ENCODE measurements at places on chromosomes 7 and 10. TPM values are rescaled to one million over a fixed set of nuclear protein-coding genes. Genes with fewer than 3 reads are reported as not detected.

The TFR2 gene
- 36.9 TPM for total RNA-seq

The ASAH2 gene
- total RNA-seq = 8.9 TPM

The UTF1 gene
- not detected for total RNA-seq

The AKR1D1 gene
- total RNA-seq = 37.0 TPM

The GHITM gene
- total RNA-seq = 345 TPM

The PDE6C gene
- total RNA-seq = 0.64 TPM

The PANK1 gene
- 46.5 TPM for total RNA-seq

The CYP26C1 gene
- total RNA-seq = 0.02 TPM

GRCh38 chr7:96167424-96167823 lies 154.5 kb downstream of the SLC25A13 start:
- H3K27me3 ChIP-seq = no peaks in the 10 kb centered on the region
- H3K36me3 ChIP-seq = peaks cover 11% of the 10 kb centered on the region
- H3K4me1 ChIP-seq = no peaks in the 10 kb centered on the region

GRCh38 chr7:116339564-116339963 lies 129.2 kb downstream of the TES start:
- no peak overlapping the region for H3K27ac ChIP-seq
- no peaks in the 10 kb centered on the region for H3K36me3 ChIP-seq
- H3K4me1 ChIP-seq = peaks cover 11% of the 10 kb centered on the region
- no peaks in the 10 kb centered on the region for H3K27me3 ChIP-seq

DNA sequence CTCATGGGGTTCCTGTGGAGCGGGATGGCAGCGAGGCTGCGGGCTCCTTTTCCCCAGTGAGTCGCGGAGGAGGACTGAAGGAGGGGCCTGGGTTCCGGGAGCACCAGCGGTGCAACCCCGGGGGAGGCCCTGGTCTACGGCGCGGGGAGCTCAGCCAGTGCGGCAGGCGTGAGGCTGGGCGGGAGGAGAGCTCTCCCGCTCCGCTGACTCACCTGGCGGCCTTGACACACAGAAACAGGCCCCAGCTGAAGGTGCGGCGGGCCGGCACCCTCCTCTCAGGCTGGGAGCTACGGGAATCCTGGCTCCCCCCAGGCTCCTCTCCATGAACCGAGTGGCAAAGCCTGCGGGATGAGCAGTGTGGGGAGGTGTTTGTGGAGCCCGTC lies 6.8 kb upstream of the NOM1 start:
- H3K4me1 ChIP-seq = peaks cover 28% of the 10 kb centered on the region
- no peaks in the 10 kb centered on the region for H3K36me3 ChIP-seq
- DNase-seq = no peak
- H3K27me3 ChIP-seq = peaks cover 29% of the 10 kb centered on the region

DNA sequence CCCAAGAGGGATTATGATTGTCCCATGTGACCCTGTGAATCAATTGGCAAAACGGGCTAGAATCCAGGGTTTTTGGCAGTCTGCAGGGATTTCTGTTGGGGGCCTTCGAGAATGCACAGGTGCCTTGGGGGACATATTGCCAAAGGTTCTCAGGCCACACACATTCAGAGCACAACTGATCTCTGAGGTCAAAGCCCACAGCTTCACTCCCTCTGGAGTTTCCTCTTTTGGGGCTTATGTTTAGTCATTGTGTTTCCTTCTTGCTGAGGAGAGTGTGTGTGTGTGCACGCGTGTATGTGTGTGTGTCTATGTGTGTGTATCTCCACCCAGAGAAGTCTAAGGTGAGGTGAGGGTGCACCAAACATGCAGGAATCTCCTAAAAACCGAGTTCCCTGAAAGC lies 8.8 kb downstream of the PPIF start:
- H3K4me1 ChIP-seq = peaks cover 53% of the 10 kb centered on the region
- DNase-seq = no peak
- no peaks in the 10 kb centered on the region for H3K27me3 ChIP-seq
- H3K36me3 ChIP-seq = peaks cover 53% of the 10 kb centered on the region
- H3K4me3 ChIP-seq = no peak overlapping the region

DNA sequence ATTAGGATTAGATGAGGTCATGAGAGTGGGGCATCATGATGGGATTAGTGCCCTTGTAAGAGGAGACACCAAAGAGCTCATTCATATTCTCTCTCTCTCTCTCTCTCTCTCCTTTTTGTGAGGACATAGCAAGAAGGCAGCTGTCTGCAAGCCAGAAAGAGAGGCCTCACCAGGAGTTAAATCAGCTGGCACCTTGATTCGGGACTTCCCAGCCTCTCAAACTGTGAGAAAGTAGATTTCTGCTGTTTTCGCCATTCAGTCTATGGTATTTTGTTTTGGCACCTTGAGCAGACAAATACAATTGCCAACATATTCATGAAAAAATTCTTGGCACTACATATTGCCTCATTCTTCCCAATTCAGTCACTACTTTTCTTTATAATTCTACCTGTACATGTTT lies 20.6 kb upstream of the ATAD1 start:
- peaks cover 21% of the 10 kb centered on the region for H3K4me1 ChIP-seq
- no peak for DNase-seq
- no peak overlapping the region for H3K4me3 ChIP-seq
- H3K36me3 ChIP-seq = no peaks in the 10 kb centered on the region
- H3K27me3 ChIP-seq = no peaks in the 10 kb centered on the region
- no peak overlapping the region for H3K27ac ChIP-seq

- H3K27ac ChIP-seq = no peak overlapping the region
- H3K4me1 ChIP-seq = no peaks in the 10 kb centered on the region
- no peak overlapping the region for H3K4me3 ChIP-seq
- no peaks in the 10 kb centered on the region for H3K36me3 ChIP-seq
- no peak for DNase-seq
Measured at GRCh38 chr10:18472977-18473376, 178.4 kb downstream of the NSUN6 start.

DNA sequence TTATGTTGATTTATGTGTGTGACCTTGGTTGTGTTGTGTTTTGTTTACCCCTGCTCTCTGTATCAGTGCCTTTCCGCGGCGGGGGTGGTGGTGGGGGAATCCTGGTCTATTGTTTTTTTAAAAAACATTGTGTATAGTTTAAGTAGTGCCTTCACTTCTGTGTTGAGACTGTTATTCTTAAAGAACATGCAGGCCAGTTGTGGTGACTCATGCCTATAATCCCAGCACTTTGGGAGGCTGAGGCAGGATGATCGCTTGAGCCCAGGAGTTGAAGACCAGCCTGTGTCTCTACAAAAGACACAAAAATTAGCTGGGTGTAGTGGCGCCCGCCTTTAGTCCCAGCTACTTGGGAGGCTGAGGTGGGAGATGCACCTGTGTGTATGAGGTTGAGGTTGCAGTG lies 429.0 kb upstream of the LRGUK start:
- no peaks in the 10 kb centered on the region for H3K36me3 ChIP-seq
- no peak for DNase-seq
- no peak overlapping the region for H3K4me3 ChIP-seq
- H3K27ac ChIP-seq = no peak overlapping the region
- H3K27me3 ChIP-seq = no peaks in the 10 kb centered on the region

DNA sequence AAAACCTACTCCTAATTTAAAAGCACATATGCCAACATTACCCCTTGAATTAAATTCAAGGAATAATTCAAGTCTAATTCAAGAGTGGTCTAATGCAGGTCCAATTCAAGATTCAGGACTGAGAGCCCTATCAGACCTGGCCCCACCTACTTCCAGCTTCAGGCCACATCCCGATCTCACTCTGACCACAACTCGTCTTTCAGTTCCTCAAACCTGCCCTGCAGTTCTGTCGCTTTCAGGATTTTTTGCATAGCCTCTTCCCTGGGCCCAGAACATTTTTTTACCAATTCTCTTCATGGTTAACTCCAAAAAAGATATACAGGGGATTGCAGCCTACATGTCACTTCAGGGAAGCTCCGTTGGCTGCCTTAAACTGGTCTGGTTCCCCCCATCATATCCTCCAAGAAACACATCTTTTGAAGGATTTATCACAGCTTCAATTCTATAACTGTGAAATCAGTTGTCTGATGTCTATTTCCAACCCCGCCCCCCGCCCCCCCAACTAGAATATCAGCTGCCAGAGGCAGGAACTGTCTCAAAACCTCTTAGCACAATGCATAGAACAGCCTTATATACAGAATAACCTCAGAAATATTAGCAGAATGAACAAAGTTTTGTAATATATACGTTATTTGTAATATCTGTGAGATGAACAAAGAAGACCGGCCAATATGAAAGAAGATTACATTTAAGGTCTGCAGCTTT lies 20.8 kb downstream of the CCDC6 start:
- H3K4me1 ChIP-seq = peaks cover 9% of the 10 kb centered on the region
- H3K4me3 ChIP-seq = no peak overlapping the region
- no peak overlapping the region for H3K27ac ChIP-seq

DNA sequence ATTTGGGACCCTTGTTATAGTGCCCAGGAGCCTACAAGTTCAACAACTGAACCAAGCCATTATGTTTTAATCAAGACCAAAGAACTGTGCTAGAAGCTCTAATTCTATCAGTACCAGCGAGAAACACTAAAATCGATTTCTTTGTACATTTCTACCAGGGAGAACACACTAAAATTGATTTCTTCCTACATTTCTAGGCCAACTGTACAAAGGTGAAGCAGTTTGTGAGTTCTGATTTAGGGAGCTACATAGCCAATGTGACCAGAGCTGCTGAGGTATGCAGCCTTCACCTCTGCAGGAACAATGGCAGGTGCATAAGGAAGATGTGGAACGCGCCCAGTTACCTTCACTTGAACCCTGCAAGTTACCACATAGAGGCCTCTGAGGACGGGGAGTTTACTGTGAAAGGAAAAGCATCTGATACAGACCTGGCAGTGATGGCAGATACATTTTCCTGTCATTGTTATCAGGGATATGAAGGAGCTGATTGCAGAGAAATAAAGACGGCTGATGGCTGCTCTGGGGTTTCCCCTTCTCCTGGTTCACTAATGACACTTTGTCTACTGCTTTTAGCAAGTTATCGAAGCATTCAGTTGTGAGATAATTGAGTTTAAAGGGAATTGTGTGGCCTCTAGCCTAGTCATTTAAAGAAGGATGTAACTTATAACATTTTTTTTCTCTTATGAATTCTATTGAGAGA lies 31.7 kb downstream of the HYAL4 start:
- no peaks in the 10 kb centered on the region for H3K4me1 ChIP-seq
- no peaks in the 10 kb centered on the region for H3K27me3 ChIP-seq
- no peaks in the 10 kb centered on the region for H3K36me3 ChIP-seq
- H3K27ac ChIP-seq = no peak overlapping the region
- no peak for DNase-seq
- H3K4me3 ChIP-seq = no peak overlapping the region

GRCh38 chr7:99139036-99139435 lies 4.9 kb downstream of the SMURF1 start:
- H3K4me1 ChIP-seq = peaks cover 55% of the 10 kb centered on the region
- H3K4me3 ChIP-seq = no peak overlapping the region
- H3K27me3 ChIP-seq = no peaks in the 10 kb centered on the region
- no peaks in the 10 kb centered on the region for H3K36me3 ChIP-seq
- no peak for DNase-seq
- H3K27ac ChIP-seq = no peak overlapping the region

DNA sequence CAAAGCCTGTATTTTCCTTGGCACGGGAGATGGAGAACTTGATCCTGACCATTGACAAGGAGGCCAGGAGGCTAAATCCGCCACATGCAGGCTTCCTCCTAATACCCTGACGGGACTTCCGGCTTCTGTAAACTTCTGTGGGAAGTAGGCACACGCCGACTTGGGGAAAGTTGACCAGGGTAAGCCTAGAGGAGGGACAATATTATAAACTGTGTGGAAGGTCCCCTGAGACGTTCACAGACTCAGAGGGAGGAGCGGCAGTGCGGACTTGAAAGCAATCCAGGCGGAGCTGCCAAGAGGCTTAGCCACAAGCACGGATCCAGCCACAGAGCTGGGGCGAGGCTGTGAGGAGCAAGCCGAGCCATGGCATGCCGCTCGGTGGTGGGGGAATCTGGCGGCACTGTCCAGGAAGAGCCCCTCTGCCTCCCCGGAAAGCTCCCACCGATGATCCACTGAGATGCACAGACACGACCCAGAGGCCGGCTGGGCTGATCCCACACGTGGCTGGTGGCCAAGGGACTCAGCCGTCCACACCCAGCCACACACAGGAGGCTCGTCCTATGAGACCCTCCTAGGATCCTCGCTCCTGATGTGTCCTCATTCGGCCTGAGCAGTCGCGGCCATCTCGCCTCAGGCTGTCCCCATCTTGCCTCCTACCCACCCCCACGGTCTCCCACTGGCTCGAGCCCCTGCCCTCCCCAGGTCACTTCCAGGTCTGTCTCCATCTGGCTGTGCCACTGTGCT lies 40.0 kb upstream of the INSIG1 start:
- H3K27me3 ChIP-seq = peaks cover 40% of the 10 kb centered on the region
- no peaks in the 10 kb centered on the region for H3K36me3 ChIP-seq
- H3K4me3 ChIP-seq = no peak overlapping the region
